ENCODE measurements at places on chromosomes 13 and 19.

DNA sequence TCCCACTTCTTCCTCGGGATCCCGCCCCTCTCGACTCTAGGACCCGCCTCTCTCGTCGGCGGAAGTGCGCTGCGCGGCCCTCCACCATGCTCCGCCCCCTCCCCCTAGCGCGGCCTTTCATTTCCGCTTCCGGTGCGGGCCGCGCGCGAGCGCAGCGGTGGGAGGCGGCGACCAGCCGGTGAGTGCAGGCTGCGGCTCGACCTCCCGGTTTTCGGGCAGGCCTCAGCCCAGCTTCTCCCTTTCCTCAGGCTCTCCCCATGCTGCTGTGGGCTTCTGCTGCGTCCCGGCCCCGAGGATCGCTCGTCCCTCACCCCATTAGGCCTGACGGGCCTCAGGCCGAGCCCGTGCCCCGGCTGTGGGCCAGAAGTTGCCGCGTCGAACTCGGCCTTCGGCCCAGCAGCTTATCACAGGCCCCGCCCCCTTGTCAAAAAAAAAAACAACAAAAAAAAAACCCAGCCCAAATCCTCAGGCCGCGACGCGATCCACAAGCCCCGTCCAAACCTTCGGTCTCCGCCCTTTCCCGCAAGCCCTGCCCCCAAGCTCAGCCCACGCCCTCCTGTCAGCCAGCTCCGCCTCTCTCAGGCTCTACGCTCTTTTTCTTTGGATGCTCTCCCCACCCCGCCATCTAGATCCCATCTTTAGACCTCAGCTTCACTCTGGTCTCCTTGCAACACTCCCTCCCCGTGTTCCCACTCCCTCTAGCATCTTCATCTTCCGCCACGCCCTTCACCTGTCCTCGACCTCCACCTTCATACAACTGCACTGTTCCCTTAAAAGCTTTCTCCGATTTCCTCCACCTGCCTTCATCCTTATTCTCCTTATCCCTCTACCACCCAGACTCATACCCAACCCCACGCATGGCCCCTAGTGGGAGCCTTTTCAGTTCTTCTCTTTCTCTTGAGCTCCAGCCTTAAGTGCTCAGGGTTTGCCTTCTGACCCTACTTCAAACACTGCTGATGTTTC is at the start of gene CLASRP:
CLASRP (plus strand) TSS at position 115 of the 963 bp plus-strand sequence. CDS start 1,168 bp downstream, outside the sequence.
- peak; percentile 90 for DNase-seq

GRCh38 chr19:8831373-8831772 is 731 bp downstream of the ZNF558 start:
- no peak for DNase-seq

- DNase-seq: peak; percentile 95
These were observed 22.1 kb downstream of the ARID3A start for GRCh38 chr19:947707-948539.

- no peak for DNase-seq
These were observed 15.0 kb downstream of the PLIN4 start for GRCh38 chr19:4503132-4503824.

DNA sequence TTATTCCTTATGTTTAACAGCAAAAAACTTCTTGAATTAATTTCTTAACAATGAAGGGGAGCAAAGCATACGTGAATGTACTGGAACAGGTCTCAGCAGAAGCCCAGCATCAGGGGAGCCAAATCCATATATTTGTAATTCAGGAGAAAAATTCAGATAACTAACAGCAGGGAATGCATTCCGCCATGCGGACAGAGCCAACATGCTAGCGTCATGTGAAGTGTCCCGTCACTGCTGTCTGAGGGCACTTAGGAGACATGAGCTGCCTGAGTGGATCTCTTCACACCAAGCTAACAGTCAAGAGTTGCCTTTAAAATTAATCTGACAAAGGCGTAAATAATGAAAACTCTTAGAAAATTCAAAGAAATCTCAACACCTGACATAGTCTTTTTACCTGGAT is 6.4 kb downstream of the AMER2 start:
- DNase-seq: no peak

All from GM12891 (cell line).